Effector CD4-positive, alpha-beta T cell (primary cell): ENCODE measurements at places on chromosomes 2 and 18.

GRCh38 chr2:129880309-129880708 is 99.2 kb upstream of the RAB6C start:
- no peak for DNase-seq

GRCh38 chr2:98334439-98335078 is 11.7 kb upstream of the CNGA3 start:
- DNase-seq: no peak

- no peak for DNase-seq
These were observed 978.8 kb upstream of the POU3F3 start for GRCh38 chr2:103875131-103875530.

DNA sequence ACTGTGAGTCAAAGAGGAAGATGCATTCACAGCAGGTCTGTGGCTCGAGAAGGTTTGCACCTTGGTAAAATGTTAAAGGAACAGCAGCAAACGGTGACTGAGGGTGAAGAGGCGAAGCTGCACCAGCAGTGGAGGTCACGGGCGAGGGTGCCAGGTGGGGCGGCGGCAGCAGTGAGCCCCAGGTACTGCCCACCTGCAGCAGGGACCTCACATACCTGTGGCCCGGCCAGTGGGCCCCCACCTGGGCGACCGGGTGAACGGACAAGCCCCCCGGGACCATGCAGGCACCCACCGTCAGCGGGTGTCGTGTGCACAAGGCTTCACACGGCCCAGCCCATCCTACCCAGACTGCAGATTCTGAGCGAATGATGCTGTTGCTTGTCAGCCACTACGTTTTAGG is 23.6 kb upstream of the KCNG2 start:
- DNase-seq: no peak

- DNase-seq: no peak
These were observed 5.3 kb upstream of the TYMS start for GRCh38 chr18:652131-652530.

GRCh38 chr2:106143495-106144215 is 50.4 kb downstream of the UXS1 start:
- no peak for DNase-seq

DNA sequence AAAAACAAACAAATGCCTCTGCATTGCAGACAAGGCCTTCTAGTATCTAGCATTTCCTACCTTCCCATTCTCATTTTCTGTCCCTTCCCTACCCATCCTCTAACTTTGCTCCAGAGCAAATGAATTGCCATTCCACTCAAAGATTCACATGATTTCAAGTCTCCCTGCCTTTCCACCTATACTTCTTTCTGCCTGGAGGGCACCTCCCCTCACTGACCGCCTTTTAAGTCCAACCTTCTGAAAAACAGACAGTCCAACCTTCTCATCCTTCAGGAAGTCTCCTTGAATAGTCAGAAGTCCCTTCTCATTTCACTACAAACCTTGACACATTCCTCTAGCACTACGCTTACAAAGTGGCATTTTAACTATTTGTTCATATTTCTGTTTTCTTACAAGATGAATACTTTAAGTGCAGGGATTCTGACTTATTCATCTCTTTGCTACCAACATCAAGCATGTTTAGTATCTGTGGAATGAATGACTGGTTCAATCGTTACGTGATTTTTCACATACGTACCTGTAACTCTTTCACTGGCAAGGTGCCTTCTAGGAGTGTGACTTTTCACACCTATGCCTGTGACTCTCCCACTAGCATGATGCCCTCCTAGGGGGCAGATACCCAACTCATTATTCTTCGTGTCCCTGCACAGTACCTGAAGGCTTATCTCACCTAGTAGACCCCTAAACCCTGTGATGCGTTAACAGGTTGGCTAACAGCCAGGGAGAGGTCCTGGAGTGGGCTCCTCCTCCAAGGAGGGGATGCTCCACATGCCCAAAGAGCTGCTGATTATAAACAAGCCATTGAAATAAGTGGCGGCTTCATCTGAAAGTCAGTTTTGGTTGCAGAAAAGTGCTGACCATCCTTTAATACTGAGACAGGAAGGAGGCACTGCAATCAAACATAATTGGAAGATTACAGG is 356.2 kb downstream of the MYCN start:
- DNase-seq: no peak

GRCh38 chr2:42902939-42903709 is 110.7 kb upstream of the HAAO start:
- no peak for DNase-seq

GRCh38 chr2:18502142-18502541 is 58.3 kb downstream of the RDH14 start:
- no peak for DNase-seq

DNA sequence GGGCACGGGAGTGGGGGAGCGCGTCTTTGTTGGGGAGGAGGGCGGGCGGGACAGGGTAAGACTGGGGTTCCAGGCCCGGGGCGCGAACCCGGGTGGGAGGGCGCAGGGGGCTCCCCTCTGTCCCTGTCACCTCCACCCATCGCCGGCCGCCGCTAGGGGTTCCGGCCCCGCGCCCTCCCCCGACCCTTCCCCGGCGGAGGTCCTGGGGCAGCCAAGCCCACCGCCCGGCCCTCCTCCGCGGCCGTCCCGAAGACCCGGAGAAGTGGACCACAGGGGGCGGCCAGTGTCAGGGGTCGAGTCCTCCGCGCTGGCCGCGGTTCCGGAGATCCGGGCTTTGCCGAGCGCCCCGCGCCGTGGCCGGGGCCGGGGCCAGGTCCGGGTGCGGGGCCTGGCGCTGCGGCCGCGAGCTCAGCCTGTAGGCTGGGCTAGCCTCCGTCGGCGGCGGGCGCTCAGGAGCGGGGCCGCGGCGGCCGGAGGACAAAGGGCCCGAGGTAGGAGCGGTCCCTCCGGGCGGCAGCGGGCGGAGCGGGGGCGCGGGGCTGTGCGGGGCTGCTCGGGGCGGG is 16.6 kb upstream of the E2F6 start:
- DNase-seq: no peak

- no peak for DNase-seq
These were observed 37.8 kb upstream of the RHOB start for GRCh38 chr2:20409039-20409438.

- DNase-seq: peak; percentile 62
These were observed 37.8 kb downstream of the PCBP1 start for GRCh38 chr2:70124983-70125480.

DNA sequence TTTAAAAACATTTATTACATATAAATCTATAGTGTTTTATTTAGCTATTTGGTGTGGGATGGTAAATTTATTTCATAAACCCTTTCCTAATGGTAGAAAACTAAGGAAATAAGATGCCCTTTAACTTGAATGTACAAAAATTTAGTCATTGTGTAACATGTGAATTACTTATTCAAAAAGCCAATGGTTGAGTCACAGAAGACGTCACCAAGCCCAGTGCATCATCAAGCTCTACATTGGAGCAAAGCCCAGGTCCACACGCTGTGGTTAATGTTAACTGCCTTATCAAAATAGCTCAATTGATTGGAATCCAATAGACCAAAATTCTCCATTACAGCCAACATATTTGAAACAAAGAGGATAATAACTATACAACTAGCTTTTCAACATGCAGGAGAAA is 145.5 kb upstream of the LYPD1 start:
- no peak for DNase-seq

DNA sequence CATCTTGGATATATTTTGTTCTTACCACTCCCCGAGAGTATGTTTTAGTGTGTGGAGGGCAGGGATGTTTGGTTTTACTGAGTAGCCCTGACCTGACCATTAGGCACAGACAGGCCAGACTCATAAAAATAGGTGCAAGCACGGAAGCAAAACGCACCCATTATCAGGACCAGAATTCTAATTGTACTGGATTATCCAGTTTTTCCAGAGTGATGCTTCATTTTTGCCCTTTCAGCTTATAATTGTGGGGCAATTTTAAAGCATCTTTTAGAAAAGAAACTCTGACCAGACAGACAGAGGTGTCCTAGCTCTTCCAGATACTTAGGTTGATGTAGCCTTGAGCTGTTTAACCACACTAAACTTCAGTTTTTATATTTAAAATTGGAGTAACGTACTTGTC is 4.4 kb downstream of the NCOA1 start:
- no peak for DNase-seq
